ENCODE measurements at places on chromosomes 4 and X.

DNA sequence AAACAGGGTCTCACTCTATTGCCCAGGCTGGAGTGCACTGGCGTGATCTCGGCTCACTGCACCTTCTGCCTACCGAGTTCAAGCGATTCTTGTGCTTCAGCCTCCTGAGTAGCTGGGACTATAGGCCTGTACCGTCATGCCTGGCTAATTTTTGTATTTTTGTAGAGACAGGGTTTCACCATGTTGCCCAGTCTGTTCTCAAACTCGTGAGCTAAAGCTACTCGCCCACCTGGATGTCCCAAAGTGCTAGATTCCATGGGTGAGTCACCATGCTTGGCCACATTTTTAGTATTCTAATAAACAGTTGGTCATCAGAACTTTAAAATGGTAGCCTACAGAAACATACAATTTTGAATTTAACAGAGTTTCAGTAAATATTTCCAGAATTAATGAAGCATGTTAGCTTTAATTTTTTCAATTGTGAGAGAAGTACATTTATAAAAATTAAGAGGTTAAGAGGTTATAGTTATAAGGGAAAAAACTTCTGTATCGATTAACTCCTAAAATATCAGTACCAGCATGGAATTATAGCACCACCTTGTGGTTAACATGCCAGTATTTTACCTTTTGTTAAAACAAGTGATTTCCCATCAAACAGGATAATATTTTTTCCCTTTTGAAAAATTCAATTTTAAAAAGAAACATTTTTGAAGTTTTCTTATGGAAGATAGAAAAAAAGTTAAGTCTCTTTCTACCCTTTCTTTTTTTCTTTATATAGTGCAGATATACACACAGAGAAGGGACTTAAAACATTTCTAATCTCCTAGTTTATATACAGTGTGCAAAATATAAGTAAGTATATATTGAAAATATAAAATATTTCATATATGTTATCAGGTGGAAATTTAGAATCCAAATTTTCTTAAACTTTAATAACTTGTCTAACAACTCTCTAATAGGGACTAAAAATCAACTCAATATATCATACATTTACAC is 35.4 kb downstream of the CEP44 start:
- DNase-seq: no peak

GRCh38 chr4:181077341-181077740 is 1165.9 kb upstream of the TENM3 start:
- no peak for DNase-seq

- no peak for DNase-seq
Measured at GRCh38 chrX:152165033-152165743, 26.8 kb upstream of the MAGEA10 start.

DNA sequence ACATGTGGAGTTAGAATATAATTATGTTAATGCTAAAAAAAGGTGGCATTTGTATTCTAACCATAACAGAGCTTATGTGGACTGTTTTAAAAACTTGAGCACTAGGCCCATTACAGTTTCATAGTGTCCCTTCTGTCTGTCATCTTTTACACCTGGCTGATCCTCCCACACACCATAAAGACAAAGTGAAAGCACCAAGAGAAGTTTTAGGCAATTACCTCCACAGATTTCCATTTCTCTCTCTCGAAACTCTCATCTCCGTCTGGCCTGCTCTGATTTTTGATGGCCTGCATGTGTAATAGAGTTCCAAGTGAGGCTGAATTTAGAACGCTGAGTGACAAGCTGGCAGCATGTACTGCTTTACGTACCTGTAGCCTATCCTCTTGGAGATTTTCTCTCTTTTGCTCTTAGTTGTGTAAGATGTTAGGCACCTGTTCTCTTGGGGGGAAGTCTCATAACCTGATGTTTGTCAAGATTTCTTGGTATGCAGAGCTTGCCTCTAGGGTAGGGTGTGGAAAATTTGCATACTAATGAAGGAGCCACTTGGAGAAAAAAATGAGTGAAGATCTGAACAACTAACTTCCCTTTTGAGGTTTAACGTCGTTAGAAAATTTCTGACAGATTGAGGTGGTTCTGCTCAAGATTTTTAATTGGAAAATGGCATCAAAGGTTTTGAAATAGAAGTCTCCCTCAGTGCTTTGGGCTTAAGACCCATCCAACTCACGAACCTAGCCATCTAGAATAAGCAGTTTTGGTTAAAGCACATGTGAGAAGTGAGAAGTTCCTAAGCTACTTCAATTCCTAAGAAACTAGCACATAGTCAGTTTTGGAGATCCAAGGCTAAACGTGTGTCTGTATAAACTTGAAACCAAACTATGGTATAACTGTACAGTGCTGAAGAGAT is 57.6 kb upstream of the RAP1GDS1 start:
- DNase-seq: no peak

DNA sequence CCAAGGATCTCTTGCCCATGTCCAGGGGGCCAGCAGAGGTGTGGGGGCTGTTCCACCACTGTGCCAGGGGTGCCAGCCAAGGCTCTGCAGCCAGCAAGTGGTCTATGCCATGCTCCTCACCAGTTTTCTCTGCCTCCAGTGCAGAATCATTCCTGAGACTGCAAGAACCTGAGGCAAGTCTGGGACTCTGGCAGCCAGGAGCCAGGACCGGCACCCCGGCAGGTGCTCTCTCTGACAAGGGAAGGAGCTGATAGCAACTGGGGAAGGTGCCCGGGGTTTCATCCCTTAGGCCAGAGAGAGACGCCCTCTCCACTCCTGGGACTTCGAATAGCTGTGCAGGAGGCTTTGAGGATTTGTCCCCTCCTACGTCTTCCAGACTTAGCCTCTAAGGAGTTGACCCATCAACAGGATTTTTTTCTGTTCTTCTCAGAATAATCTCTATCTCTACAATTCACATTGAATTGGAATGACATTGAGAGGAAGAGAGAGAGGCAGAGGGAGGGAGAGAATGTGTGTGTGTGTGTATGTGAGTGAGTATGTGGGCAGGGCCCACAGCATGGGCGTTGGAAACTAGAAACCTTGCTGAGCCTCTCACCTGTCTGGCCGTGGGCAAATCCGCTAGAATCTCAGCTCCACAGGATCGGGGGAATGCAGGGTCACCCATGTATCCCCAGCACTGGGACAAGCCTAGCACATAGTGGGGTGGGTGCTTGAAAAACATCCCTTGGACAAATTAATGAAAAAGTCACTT is 74.5 kb upstream of the AFAP1 start:
- no peak for DNase-seq
